ENCODE measurements at places on chromosomes 4 and X. TPM values are rescaled to one million over a fixed set of nuclear protein-coding genes. Genes with fewer than 3 reads are reported as not detected.

The EIF4E gene
- 156 TPM for total RNA-seq

GRCh38 chr4:18056030-18056429 is 34.5 kb upstream of the LCORL start:
- peak; percentile 60 for DNase-seq

The NUDT11 gene
- total RNA-seq = 3.6 TPM

- DNase-seq = no peak
These were observed 62.3 kb downstream of the TMA16 start for GRCh38 chr4:163556650-163557391.

DNA sequence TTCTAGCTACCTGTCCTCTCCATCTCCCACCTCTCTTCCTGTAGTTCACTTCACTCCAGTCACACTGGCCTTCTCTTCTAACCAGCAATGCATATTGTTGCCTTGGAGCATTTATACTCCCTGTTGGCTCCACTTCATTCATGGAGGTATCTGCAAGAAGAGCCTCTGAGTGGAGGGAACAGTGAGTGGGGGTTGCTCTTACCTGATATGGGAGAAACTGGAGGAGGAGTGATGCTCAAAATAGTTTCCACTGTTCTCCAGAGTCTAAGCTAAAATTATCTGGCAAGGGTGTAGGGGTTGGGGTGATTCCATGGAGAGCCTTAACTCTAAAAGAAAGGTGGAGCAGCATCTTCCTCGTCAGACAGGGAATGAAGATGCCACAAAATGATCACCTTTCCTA is 28.9 kb upstream of the DDX53 start:
- DNase-seq = no peak
